Foreskin keratinocyte (primary cell): ENCODE measurements at places on chromosomes 11 and 22.

GRCh38 chr11:9851366-9851765 is 187.5 kb downstream of the SWAP70 start:
- no peak for DNase-seq

- DNase-seq, result no peak
These were observed 94.8 kb downstream of the TENM4 start for GRCh38 chr11:79346021-79346420.

DNA sequence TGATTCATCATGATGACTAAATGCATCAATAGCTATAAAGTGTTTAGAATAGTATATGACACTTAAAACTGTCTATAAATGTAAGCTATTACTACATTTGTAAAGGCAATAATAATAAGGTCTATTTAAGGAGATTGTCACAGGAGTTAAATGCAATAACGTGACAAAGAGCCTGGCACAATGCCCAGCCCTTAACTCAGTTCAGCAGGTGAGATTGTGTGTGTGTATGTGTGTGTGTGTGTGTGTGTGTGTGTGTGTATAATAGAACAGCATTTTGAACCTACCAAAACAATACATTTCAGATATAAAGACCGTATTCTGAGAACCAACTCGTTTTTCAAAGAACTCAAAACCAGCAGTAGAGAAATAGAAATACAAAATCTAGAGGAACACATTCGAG is 177.5 kb downstream of the MYO18B start:
- DNase-seq, result no peak

DNA sequence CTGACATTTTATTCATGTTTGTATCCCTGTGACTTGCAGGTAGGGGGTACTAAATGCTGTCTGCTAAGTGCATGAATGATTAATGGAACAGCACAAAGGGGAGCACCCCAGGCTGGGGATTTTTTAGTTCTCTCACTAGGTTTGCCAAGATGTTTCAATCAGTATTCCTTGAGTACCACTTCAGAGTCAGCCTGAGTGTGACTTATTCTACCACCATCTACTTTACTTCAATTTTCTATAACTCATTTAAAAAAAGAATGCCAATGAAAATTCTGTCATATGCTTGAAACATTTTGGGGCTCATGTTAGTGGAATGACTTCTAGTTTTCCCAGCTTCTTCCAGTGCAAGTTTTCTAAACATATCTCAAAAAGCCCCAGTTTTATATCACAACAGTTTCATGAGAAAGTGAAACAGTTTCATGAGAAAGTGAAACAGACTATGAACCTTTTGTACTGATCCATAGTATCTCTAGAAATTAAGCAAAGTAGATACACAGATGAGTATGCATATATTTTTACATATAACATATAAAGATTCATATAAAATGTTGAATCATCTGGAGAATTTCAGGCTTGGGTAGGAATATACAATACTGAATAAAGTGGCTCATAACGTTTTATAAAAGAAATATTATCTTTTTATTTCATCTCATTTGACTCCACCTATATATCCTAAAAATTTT is 252.4 kb downstream of the GRM5 start:
- DNase-seq, result no peak

GRCh38 chr11:111097191-111097590 is 148.3 kb upstream of the POU2AF2 start:
- peak; percentile 17 for DNase-seq

DNA sequence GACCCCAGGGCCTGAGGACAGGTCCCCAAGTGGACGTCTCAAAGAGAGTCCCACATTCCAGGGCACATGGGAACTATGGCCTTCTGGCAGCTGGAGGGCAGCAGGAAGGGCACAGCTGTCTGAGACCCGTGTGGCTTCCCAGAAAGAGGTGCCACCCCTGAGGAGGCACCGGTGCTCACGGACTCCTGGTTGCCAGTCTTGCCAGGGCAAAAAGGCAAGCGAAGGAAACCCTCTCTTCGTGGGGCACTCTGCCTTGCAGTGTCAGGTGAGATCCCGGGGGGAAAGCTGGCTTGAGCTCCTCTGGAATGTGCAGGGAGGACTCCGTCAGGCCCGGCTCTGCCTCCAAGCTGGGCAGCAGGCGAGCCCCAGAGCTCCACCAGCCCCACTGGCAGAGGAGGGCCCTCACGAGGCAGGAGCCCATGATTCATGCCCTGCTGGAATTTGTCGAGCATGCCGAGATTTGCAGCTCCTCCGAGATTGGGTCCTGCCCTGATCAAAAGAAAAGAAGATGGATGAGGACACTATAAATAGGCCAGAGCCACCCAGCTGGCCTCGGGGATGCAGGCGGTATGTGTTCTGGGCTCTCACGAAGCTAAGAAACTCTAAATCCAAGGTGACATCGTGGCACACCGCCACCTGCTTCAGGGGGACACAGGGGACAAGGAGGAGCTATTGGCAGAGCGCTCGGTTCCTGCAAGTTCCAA is 9.9 kb upstream of the CELSR1 start:
- DNase-seq, result peak; percentile 91

GRCh38 chr11:16587670-16588069 is 150.8 kb upstream of the C11orf58 start:
- DNase-seq, result no peak

DNA sequence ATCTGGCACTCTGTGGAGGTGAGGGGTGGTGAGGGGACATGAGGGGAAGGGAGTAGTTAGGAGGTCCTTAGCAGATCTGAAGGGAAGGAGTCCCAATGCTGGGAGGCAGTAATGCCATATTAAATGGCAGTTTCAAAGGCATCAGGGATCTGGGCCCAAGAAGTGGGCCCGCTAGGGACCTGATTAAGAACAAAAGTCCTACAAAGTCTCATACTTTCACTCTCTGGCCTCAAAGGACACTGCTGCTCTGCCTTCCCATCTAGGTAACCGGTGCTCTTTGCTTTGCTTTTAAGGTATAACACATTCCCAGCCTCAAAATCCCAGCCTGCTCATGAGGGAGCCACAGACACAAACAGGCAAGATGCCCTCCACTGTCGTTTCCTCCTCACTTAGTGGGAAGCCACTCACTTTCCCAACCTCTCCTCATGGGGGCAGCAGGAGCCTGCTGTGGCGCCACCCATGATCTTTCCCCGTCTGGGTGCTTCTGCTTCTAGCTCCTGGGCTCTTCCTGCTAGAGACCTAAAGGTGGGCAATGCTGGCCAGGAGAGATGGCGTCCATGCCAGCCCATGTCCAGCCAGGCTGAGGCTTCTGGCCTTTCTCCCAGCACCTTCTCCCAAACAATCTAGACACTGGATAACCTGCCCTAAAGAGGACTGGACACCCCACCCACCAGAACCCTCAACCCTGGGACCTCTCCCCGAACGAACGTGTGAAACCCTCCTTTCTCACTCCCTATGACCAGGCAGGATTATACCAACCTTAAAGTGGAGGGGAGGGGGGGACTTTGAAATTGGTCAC is 68.3 kb downstream of the PLEKHA7 start:
- peak; percentile 38 for DNase-seq

- no peak for DNase-seq
These were observed 691.4 kb upstream of the CCDC179 start for GRCh38 chr11:23551706-23552105.

- peak; percentile 6 for DNase-seq
These were observed 26.8 kb downstream of the PAK1 start for GRCh38 chr11:77446911-77447629.

GRCh38 chr22:37279331-37280181 is 2.8 kb upstream of the CYTH4 start:
- no peak for DNase-seq

- DNase-seq, result no peak
These were observed 3.9 kb downstream of the ALDH3B2 start for GRCh38 chr11:67670316-67671210.

DNA sequence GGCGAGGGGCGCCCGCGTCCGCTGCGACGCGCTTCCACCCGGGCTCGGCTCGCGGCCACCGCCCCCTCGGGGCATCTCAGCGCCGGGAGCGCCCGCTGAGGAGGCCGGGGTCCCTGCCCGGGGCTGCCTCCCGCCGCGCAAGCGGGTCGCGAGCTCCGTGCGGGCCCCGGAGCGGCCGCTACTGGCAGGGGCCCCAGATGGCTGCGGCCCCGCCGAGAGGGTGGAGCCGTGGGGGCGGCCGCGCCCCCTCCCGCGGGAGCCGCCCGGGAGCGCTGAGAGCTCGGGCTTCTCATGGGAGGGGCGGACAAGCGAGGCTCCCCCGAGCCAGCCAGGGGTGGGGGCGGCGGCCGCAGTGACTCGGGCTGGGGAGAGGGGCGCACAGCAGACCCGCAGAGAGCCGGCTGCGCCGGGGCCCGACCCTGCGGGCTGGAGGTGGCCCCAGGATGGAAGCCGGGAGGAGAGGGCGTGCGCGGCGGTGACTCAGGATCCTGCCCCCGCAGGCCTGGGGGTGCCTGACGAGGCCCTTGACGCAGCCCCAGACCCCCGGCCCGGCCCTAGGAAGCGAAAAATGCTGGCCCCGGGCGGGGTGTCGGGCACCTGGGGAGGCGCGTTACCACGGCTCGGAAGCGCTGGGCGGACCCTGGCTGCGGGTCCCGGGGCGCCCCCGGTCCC is 603 bp upstream of the ZFTA start:
- no peak for DNase-seq

- DNase-seq, result no peak
These were observed 29.5 kb downstream of the TMEM123 start for GRCh38 chr11:102422817-102423712.

DNA sequence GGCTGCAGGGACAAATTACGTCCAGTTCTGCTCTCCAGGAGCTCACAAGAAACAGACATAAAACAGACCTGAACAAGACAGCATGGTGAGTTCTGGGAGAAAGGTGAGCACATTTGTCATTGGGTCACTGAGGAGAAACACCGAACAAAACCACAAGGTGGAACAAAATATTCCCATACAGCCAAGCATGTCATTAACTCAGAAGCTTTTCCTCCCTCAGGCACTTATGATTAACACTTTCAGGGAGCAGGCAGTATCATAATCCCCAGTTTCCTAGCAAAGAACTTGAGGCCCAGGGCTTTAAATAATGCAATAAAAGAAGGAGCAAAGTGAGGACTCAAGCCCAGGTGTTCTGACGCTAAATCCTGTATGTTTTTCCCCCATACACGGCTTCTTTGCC is 43.0 kb downstream of the P4HA3 start:
- DNase-seq, result peak; percentile 71

GRCh38 chr11:124738713-124739478 is 846 bp upstream of the NRGN start:
- no peak for DNase-seq

DNA sequence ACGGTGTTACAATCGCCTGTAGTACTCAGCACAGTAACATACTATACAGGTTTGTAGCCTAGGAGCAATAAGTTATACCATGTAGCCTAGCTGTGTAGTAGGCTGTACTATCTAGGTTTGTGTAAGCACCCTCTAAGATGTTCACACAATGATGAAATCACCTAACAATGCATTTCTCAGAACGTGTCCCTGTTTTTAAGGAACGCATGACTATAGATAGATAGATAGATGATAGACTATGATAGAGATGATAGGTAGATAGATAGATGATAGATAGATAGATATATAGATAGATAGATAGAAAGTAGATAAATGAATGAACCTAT is 203.9 kb downstream of the FAM76B start:
- no peak for DNase-seq

DNA sequence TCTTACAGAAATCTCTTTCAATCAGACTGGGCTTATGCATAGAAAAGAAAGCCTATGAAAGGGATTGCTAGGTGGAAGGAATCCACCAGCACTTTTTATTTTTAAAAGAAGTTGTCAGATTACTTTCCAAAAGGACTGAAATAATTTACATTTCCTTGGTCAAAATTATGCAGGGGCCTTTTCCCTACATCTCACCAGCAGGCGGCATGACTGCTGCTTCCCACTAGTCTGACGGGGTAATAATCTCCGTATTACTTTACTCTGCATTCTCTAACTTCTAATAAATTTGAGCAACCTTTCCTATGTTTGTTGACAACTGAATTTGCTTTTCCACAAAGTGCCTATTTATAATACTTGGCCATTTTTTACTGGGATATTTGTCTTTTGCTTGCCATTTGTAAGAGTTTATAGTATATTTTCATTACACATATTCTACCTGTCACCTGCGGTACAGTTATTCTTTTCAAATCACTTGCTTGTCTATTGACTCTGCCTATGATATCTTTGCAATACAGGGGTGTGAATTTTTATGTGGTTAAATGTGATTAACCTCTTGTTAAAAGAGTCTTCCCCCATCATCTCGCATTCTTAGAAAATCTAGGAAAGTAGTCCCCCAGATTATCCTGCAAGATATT is 51.9 kb upstream of the USP47 start:
- DNase-seq, result no peak

DNA sequence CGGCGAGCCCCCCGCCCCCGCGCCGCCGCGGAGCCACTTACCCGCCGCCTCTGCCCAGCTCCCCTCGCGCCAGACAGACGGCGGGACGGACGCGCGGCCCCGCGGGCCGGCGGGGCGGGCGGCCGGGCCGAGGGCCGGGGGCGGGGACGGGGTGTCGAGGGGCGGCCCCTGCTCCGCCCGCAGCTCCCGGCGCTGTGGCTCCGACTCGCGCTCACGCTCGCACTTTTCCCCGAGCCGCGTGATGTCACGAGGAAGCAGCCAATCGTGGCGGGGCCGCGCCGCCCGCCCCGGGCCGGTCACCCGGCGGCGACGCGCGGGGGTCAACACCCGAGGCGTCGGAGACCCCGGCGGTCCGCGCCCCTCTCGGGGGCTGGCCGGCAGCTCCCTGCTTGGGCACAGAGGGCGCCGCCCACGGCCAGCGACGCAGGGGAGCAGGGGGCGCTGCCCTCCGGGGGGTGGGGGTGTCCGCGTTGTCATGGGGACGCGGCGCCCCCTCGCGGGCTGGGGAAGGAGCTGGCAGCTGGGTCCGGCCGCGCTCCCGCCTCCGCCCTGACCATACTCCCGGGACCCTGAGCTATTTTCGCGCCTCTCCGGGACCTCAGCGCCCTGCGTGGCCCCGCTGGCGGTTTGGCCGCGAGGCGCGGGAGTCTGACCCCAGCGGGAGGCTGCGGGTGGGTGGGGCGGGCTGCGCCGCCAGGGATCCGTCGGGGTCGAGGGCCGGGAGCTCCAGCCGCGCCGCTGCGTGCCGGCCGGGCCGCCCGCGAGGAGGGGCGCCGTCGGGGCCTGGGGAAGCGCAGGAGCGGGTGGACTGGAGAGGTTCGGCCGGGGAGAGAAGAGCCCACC is at the start of gene CHRM4:
Gene CHRM4 (minus strand): TSS at position 199 of the 843 bp plus-strand sequence. CDS start 5,219 bp downstream, outside the sequence.
- DNase-seq, result no peak

- no peak for DNase-seq
These were observed 36.2 kb downstream of the TXN2 start for GRCh38 chr22:36445158-36445668.

DNA sequence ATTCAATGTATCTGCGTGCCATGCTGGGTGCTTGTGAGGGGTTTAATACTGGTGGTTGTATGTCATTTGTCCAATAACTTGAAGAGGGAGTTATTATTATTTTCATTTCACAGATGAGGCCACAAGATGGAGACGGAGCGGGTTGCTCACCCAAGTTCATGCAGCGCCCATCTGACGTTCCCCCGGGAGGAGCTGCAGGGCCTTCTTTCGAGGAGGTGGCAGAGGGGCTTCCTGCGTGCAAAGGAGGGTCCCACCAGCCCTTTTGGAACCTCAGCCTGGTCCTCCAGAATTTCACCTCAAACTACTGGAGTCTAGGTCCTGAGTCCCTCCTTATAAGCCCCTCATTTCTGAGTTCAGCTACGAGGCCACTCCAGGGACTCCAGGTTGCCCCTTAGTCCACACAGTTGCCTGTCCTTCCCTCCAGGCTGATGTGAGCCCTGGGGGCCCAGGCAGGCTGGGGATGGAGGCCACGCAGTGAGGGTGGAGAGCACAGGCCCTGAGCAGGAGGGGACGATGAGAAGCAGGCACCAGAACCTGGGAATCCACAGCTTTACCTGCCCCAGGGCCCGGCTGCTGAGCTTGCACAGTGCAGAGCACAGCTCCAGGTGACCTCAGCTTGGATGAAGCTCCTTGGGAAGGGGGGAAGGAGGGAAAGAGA is 2.9 kb upstream of the VSIG10L2 start:
- DNase-seq, result no peak
